ENCODE measurements at places on chromosomes 3 and 15. TPM values are rescaled to one million over a fixed set of nuclear protein-coding genes. Genes with fewer than 3 reads are reported as not detected.

The CSPG5 gene
- 0.49 TPM for total RNA-seq

The ADGRG7 gene
- not detected for total RNA-seq

The RTP3 gene
- not detected for total RNA-seq

The ZNF620 gene
- 2.7 TPM for total RNA-seq

The ECE2 gene
- total RNA-seq, result not detected

The LRRC34 gene
- 1.5 TPM for total RNA-seq

The CNTN6 gene
- not detected for total RNA-seq

The NPAP1 gene
- not detected for total RNA-seq

The GPR27 gene
- 5.8 TPM for total RNA-seq

The ADAM10 gene
- total RNA-seq, result 74.8 TPM

The SMCO1 gene
- total RNA-seq, result 14.5 TPM

The CRYBG3 gene
- 19.8 TPM for total RNA-seq

The LMCD1 gene
- total RNA-seq, result 382 TPM

The GOLGA6L7 gene
- not detected for total RNA-seq

The LEKR1 gene
- total RNA-seq, result 1.5 TPM

The SCAANT1 gene
- total RNA-seq, result not detected

The GABRR3 gene
- total RNA-seq, result not detected

DNA sequence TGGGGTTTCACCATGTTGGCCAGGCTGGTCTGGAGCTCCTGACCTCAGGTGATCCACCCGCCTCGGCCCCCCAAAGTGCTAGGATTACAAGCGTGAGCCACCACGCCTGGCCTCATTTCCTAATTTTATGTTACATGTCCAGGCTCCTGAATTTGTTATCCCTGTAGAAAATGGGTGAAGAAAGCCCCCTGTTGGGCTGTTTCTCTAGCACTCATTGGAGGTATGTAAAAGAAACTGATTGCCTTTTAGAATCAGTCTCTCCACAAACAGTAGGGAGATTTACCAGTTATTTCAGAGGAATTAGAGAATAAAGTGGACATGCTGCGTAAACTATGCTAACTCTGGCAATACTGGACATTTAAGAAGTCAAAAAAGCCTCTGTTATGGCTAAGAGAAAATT lies 364.1 kb upstream of the TBL1XR1 start:
- DNase-seq, result no peak

DNA sequence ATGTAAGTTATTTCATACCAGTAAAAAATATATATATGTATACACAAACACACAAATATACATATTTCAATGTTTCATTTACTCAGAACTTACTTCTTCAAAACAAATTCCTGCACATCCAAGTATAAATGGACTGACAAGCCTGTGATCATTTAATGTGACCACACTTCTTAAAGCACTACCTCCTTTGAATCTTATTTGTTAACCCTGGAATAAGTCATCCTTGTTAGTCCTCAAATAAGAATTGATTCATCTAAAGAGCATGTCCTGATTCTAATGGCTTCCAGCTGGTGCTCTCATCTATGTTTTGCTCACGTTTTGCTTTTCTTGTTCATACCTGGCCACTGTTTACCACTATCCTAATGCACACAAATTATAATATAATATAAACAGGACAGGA lies 103.9 kb upstream of the UBP1 start:
- no peak for DNase-seq

DNA sequence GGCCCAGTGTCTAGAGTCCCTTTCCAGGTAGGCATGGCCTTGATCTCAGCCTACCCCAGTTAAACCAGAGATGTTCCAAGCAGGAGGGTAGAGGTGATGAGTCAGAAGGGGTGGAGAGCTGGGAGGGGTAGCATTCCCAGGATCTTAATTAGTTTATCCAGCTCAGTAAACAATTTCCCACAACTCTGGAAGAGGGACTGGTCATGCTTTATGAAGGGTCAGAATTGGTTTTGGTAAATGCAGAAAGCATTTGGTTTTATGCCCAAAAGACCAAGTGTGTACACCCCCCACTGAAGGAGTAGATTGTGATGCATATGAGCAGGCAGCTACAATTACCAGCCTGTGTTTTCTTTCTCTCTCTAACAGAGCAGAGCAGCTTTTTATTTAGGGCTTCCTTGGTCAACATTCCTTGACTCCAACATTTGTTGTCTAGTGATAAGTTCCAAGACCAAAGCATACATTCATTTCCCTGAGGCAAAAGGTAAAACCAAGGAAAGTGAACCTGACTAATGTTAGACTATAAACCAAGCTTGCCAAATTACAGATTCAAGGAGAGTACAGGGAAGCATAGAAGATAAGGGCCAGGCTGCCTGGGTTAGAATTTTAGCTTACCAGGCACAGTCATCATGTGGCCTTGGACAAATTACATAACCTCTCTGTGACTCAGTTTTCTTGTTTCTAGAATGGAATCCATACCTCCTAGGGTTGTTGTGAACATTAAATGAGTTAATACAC lies 17.6 kb downstream of the EXOSC7 start:
- DNase-seq, result no peak

DNA sequence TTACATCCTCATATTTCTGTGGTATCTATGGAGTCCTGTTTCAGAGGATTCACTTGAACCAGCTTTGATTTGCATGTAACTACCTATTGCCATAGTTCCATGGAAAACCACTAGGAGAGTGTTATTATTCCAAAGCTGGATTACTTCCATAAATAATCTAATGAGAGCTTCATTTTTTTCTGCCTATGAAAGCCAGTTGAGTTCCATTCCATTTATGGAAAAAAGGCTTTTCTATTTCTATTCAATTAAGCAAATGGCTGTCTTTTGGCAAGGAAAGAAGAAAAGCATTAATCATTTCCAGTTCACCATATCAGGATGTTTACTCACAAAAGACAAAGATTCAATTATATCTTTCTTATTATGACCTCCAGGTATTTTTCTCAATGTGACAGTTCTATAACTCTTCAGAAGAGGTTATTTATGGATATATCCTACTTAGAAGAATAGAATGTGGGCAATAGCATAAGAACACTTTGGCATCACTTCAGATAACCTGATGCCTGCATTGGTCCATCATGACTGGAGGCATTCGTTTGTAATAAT lies 259.9 kb upstream of the ZPLD1 start:
- DNase-seq, result no peak

GRCh38 chr15:56234804-56235203 lies 8.9 kb downstream of the RFX7 start:
- DNase-seq, result no peak

- DNase-seq, result peak; percentile 83
These were observed 36.0 kb downstream of the TM2D3 start for GRCh38 chr15:101615986-101616848.

DNA sequence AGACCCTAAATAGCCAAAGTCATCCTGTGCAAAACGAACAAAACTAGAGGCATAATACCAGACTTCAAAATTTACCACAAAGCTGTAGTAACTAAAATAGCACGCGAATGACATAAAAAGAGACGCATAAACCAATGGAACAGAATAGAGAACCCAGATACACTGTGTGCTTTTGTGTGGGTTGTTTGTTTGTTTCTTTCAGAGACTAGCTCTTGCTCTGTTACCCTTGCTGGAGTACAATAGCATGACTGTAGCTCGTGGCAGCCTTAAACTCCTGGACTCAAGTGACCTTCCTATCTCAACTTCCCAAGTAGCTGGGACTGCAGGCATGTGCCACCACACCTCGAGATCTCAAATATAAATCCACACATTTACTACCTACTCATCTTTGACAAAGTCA lies 1314.6 kb upstream of the GBE1 start:
- DNase-seq, result no peak

- no peak for DNase-seq
These were observed 67.1 kb upstream of the SEC13 start for GRCh38 chr3:10387881-10388609.

- no peak for DNase-seq
These were observed 84.9 kb downstream of the ARNT2 start for GRCh38 chr15:80489030-80489594.

GRCh38 chr3:138443521-138444503 lies 9.4 kb downstream of the ESYT3 start:
- DNase-seq, result no peak

- DNase-seq, result no peak
These were observed 40.2 kb downstream of the ROBO2 start for GRCh38 chr3:77079988-77080610.

- no peak for DNase-seq
These were observed 51.9 kb downstream of the ZBTB20 start for GRCh38 chr3:115095236-115095635.

GRCh38 chr3:55609230-55609827 lies 122.2 kb upstream of the WNT5A start:
- no peak for DNase-seq

DNA sequence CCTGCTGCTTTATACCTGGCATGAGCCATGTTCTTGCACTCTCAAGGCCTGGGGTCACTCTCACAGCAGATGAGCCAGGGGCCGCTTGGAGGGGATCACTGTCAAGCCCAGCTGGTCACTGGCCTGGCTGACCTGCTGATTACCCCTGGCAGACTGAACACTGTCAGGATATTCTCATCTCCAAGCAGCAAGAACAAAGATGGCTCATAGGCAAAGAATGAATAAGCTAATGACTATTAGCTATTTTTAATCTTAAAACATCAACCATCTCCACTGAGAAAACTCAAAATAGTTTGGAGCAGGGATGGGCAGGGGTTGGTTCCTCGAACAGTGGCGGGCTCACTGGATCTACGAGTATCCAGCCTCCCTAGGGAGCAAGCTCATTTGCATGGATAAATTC lies 64.4 kb upstream of the ACAN start:
- DNase-seq, result no peak

- no peak for DNase-seq
These were observed 113.1 kb downstream of the ZNF621 start for GRCh38 chr3:40637906-40638305.

- peak; percentile 45 for DNase-seq
These were observed 468 bp downstream of the UBP1 start for GRCh38 chr3:33439546-33440327.

All from heart left ventricle (tissue), 16 donors.